ENCODE measurements at places on chromosomes 16 and 17. TPM values are rescaled to one million over a fixed set of nuclear protein-coding genes. Genes with fewer than 3 reads are reported as not detected.

GRCh38 chr16:69270831-69271230 lies 40.3 kb upstream of the VPS4A start:
- no peak overlapping the region for H3K4me3 ChIP-seq
- H3K27ac ChIP-seq, result peak overlapping the region; percentile 50
- no peaks in the 10 kb centered on the region for H3K27me3 ChIP-seq

DNA sequence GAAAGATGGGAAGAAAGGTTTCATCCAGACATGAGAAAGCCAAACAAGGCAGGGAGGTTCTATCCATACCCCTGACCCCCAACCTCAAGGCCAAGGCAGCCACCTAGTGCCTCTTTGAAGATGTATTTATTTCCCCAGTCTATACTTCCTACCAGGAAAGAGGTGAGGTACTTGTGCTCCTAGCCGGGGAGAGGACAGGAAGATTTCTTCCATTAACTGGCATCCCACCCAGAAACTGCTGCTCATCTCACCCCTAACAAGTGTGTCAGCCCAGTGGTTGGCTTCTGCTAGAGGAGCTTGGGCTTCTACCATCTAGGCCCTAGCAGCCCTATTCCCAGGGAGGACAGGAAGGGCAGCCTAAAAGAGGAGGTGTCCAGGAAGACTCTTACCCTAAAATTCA lies 8.9 kb downstream of the COPZ2 start:
- no peak overlapping the region for H3K4me3 ChIP-seq
- DNase-seq, result no peak
- H3K27me3 ChIP-seq, result peaks cover 11% of the 10 kb centered on the region
- peaks cover 37% of the 10 kb centered on the region for H3K4me1 ChIP-seq
- H3K36me3 ChIP-seq, result peaks cover 26% of the 10 kb centered on the region
- no peak overlapping the region for H3K27ac ChIP-seq

DNA sequence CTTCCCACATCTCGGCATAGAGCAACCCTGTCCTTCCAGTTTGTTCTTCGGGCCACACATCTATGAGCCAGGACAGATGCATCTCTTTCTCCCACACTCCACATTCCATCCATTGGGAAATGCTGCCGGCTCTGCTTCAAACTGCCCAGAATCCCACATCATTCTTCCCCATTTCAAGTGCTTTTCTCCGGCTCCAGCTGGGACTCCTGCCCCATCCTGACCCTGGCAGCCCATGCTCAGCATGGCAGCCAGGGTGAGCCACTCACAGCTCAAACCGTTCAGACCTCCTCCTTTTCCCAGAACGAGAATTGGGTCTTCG lies 132.8 kb upstream of the SDK2 start:
- peaks cover 34% of the 10 kb centered on the region for H3K27me3 ChIP-seq
- no peak for DNase-seq
- no peaks in the 10 kb centered on the region for H3K36me3 ChIP-seq
- H3K27ac ChIP-seq, result no peak overlapping the region

The CHRNE gene
- total RNA-seq, result 1.5 TPM

DNA sequence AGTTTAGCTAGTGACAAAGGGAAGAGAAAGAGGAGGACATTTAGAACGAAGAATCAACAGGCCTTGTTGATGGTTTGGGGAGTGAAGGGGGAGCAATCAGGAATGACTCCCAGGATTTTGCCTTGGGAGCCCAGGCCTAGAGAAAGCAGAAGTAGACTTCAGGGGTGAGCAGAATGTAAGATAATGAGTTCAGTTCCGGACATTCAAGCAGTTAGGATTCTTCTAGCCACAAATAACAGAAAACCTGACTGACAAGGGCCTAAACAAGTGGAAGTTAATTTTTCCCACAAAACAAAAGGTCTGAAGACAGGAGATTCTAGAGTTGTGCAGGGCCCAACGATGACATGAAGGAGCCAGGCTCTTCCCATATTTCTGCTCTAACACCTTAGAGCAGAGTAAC lies 45.9 kb downstream of the SKAP1 start:
- no peak overlapping the region for H3K27ac ChIP-seq
- peaks cover 8% of the 10 kb centered on the region for H3K27me3 ChIP-seq
- no peak overlapping the region for H3K4me3 ChIP-seq
- H3K4me1 ChIP-seq, result no peaks in the 10 kb centered on the region
- DNase-seq, result no peak

DNA sequence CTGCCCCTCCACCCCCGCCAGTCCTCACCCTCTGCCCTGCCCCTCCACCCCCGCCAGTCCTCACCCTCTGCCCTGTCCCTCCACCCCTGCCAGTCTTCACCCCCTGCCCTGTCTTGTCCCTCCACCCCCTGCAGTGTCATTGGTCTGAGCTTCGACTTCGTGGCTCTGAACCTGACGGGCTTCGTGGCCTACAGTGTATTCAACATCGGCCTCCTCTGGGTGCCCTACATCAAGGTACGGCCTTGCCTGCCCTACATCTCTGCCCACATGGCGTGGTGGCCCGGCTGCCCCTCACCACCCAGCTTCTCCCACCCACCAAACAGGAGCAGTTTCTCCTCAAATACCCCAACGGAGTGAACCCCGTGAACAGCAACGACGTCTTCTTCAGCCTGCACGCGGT lies 12.0 kb downstream of the TAX1BP3 start:
- no peak for DNase-seq
- H3K27ac ChIP-seq, result no peak overlapping the region
- H3K4me3 ChIP-seq, result no peak overlapping the region
- H3K4me1 ChIP-seq, result peaks cover 24% of the 10 kb centered on the region
- peaks cover 23% of the 10 kb centered on the region for H3K36me3 ChIP-seq
- H3K27me3 ChIP-seq, result no peaks in the 10 kb centered on the region

- no peaks in the 10 kb centered on the region for H3K36me3 ChIP-seq
- H3K4me1 ChIP-seq, result no peaks in the 10 kb centered on the region
- no peak overlapping the region for H3K4me3 ChIP-seq
- H3K27ac ChIP-seq, result no peak overlapping the region
Observed at GRCh38 chr16:20349615-20350014, 2.9 kb downstream of the UMOD start.

The ALOX15B gene
- total RNA-seq, result 0.31 TPM

- no peak overlapping the region for H3K4me3 ChIP-seq
- no peak for DNase-seq
- H3K27me3 ChIP-seq, result no peaks in the 10 kb centered on the region
- no peak overlapping the region for H3K27ac ChIP-seq
Observed at GRCh38 chr16:1656808-1657617, 21.1 kb upstream of the JPT2 start.

DNA sequence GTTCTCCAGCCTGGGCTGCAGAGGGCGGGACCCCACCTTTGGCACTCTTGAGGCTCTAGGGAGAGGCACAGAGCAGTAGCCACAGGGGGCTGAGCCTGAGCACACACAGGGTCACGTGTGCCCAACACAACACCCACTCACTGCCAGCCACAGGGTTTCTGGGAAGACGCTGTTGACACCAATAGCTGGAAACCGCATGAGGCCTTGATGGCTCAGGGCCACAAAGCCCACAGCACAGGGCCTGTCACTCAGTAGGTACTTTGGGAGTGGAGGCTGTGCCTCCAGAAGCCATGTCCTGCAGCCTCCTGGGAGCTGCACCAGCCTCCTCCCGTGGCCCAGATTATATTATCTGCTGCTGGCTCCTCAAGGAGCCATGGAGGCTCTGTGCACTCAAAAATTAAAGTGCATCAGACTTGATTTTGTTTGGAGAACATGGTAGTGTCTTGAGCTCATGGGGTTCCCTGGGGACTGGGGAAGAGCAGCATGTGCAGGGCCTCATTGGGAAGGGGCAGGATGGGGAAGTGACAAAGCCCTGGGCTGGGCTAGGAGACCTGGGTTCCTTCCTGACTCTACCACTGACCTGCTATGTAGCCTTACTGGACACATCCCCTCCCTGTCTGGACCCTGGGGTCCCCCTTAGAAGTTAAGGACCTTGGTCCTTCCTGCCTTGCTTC lies 12.5 kb upstream of the SREBF1 start:
- DNase-seq, result peak; percentile 48
- no peaks in the 10 kb centered on the region for H3K27me3 ChIP-seq
- peaks cover 34% of the 10 kb centered on the region for H3K4me1 ChIP-seq
- H3K27ac ChIP-seq, result peak overlapping the region; percentile 79

The TNFRSF12A gene
- total RNA-seq, result 39.8 TPM

The CEP20 gene
- 27.0 TPM for total RNA-seq

DNA sequence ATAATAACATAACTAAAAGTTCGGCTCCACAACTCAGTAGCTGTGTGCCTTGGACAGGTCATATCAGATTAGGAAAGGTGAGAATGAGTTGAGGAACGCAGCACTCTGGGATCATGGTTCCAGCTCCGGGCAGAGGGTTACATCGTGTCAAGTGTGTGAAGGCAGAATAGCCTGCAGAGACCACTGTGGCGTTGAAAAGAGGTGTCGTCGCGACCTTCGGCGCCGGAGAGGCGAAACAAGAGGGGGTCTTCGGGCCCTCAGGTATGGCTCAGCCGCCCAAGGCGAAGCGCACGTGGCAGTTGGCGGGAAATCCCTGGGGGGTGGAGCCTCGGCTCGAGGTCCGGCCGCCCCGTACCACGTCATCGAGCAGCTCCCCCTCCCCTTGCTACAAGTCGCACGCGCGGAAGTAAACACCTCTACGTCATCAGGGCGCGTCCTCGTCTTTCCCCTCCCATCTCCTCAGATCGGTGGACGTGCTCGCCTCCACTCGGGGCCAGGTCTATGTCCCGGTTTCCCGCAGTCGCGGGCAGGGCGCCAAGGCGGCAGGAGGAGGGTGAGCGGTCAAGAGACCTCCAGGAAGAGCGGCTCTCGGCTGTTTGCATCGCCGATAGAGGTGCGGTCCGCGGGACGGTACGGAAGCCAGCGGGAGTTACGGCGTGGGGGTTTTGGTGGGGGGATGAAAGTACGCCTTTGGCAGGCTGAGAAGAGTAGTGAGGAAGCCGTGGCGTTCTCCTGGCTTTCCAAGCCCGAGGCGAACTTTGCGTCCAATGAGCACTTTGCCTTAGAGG lies at the start of gene DHX40:
TSS of gene DHX40 (plus strand) at position 440 of the 788 bp plus-strand sequence. CDS start at position 502, 62 bp downstream.
- H3K4me3 ChIP-seq, result peak within 1 kb of the TSS; percentile 100
- peak; percentile 98 for DNase-seq
- H3K27ac ChIP-seq, result peak within 1 kb of the TSS; percentile 93
- peaks cover 3% of the 10 kb centered on the region for H3K36me3 ChIP-seq

GRCh38 chr16:76193906-76194615 lies 83.1 kb upstream of the CNTNAP4 start:
- no peaks in the 10 kb centered on the region for H3K36me3 ChIP-seq
- H3K4me3 ChIP-seq, result no peak overlapping the region
- H3K4me1 ChIP-seq, result peaks cover 6% of the 10 kb centered on the region
- no peaks in the 10 kb centered on the region for H3K27me3 ChIP-seq
- peak; percentile 84 for DNase-seq

DNA sequence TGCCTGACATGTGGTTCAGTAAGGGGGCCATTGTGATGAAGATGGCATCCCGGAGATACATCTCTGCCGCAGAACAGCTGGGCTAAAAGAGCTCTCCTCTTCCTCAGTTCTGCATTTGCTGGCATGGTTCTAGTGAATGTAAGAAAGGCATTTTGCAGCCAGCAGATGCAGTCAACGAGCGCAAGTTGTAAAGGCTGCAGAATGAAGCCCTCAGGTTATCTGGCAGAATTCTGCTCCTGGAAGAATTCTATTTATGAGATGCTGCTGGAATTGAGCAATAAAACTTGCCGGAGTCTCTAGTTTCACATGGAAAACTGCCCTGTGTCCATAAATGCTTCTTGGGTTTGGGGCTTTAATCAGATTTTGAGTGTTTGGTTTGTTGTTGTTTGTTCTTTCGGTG lies 176.8 kb upstream of the HSBP1 start:
- H3K27ac ChIP-seq, result no peak overlapping the region
- H3K4me1 ChIP-seq, result no peaks in the 10 kb centered on the region
- no peaks in the 10 kb centered on the region for H3K36me3 ChIP-seq
- no peak overlapping the region for H3K4me3 ChIP-seq
- peak; percentile 12 for DNase-seq
- no peaks in the 10 kb centered on the region for H3K27me3 ChIP-seq

DNA sequence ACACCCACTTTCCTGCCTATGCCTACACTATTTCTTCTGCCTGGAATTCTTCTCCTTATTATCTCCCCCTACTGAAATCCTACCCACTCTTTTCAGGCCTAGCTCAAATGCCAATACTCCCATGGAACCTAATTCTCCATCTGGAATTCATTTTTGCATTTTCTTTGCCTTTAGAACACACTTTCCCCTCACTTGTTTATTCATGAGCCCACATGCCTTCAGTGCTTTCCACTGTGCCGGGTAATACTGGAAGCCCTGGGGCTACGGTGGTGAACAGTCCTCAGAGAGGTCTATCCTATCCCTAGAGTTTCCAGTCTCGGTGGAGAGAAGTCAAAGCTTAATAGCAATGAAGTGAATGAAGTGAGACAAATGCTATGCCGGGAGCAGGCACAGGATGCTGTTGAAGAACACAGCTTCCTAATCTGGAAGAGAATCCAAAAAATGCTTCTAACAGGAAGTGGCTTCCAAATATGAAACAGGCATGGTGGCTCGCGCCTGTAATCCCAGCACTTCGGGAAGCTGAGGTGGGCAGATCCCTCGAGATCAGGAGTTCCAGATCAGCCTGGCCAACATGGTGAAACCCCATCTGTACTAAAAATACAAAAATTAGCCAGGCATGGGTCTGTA lies 322.4 kb downstream of the GRIN2A start:
- no peak overlapping the region for H3K27ac ChIP-seq
- no peaks in the 10 kb centered on the region for H3K36me3 ChIP-seq
- H3K27me3 ChIP-seq, result no peaks in the 10 kb centered on the region
- no peaks in the 10 kb centered on the region for H3K4me1 ChIP-seq

DNA sequence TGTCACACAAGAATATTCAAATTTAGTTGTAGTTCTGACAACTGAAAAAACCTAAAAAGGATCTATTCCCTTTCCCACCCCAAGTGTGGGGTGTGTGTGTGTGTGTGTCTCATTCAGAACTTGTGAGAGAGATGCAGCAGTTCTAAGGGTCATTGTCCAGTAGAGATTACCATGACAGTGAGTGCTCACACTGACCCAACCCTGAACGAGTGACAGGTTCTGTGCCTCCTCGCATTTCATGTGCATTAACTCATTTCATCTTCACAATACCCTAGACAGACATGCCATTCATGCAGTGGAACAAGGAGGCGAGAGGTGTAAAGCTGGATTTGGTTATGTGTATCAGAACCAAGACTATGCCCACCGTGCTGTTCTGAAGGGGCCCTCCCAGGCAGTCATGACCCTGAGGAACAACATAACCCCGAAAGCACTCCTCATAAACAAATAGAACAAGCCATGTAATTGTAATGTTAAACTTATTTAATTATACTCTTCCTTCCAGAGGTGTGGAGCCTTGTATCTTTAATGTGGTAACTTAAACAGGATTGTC lies 102.1 kb downstream of the CLEC16A start:
- H3K27me3 ChIP-seq, result no peaks in the 10 kb centered on the region
- peak overlapping the region; percentile 92 for H3K27ac ChIP-seq
- H3K4me3 ChIP-seq, result no peak overlapping the region
- peaks cover 42% of the 10 kb centered on the region for H3K36me3 ChIP-seq
- no peak for DNase-seq

DNA sequence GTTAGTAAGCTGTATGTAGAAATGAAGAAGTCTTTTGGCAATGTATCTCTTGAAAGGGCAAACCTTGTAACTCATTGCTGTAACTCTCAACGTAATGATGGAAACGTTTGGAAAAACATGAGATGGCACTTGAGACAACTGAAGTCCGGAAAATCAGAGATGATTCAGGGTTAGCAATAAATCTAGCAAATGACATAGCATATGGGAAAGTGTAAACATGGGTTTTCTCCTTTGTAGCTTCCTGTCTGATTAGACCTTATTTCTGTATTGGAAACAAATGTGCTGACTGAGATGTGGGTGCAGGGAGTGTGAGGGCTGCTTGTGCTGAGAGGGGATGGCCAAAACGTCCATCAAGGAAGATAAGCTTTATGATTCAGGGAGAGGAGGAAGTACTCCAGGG lies 110.7 kb upstream of the FAM20A start:
- H3K36me3 ChIP-seq, result no peaks in the 10 kb centered on the region
- no peak for DNase-seq
- H3K4me1 ChIP-seq, result peaks cover 7% of the 10 kb centered on the region
- no peaks in the 10 kb centered on the region for H3K27me3 ChIP-seq
